ENCODE measurements at places on chromosomes 1 and 21. TPM values are rescaled to one million over a fixed set of nuclear protein-coding genes. Genes with fewer than 3 reads are reported as not detected.

GBP1 gene
- total RNA-seq: 14.6 TPM

MASP2 gene
- under 0.01 TPM for total RNA-seq

DPH2 gene
- 9.9 TPM for total RNA-seq

DDR2 gene
- total RNA-seq: 40.2 TPM

C1orf21 gene
- total RNA-seq: 16.7 TPM

ENO1 gene
- 320 TPM for total RNA-seq

SASS6 gene
- 1.6 TPM for total RNA-seq

CYP4A11 gene
- total RNA-seq: under 0.01 TPM

SH3D21 gene
- total RNA-seq: 0.52 TPM

LCE1F gene
- not detected for total RNA-seq

FCGR3A gene
- 1.6 TPM for total RNA-seq

KRTAP11-1 gene
- not detected for total RNA-seq

PTGFR gene
- total RNA-seq: 17.2 TPM

ANKRD34A gene
- under 0.01 TPM for total RNA-seq

DPT gene
- total RNA-seq: 74.6 TPM

ORC1 gene
- 1.6 TPM for total RNA-seq

ZNF644 gene
- 71.0 TPM for total RNA-seq

NOS1AP gene
- under 0.01 TPM for total RNA-seq

AQP10 gene
- total RNA-seq: not detected

TENT5C gene
- 48.0 TPM for total RNA-seq

SCCPDH gene
- 50.6 TPM for total RNA-seq

TNFAIP8L2 gene
- total RNA-seq: 4.2 TPM
